ENCODE measurements at places on chromosomes 2 and 18.

GRCh38 chr2:66695226-66695735 is 260.4 kb downstream of the MEIS1 start:
- DNase-seq, result no peak

DNA sequence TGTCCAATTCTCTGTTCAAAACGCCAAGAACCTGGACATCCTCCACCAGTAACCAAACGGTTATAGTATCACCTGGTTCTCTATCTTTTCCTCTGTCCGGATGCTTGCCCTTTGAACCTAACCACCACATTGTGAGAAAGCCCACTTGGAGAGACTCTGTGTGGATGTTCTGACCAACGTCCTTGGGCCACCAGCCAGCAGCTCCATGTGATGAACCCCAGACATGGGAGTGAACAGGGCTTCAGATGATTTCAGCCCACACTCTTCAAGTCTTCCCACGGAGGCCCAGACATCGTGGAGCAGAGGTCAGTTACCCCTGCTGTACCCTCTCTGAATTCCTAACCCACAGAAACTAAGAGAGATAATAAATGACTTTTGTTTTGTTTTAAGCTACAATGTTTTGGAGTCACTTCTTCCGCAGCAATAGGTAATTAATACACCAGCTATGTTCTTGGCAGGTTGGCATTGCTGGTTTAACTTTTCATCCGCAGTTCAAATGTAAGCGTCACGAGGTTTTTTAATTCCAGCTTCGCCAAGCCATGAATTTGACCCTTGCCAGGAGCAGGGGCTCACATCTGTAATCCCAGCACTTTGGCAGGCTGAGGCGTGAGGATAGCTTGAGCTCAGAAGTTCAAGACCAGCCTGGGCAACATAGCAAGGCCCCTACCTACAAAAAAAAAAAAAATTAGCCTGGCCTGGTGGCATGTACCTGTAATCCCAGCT is 36.1 kb upstream of the ZNF532 start:
- no peak for DNase-seq

DNA sequence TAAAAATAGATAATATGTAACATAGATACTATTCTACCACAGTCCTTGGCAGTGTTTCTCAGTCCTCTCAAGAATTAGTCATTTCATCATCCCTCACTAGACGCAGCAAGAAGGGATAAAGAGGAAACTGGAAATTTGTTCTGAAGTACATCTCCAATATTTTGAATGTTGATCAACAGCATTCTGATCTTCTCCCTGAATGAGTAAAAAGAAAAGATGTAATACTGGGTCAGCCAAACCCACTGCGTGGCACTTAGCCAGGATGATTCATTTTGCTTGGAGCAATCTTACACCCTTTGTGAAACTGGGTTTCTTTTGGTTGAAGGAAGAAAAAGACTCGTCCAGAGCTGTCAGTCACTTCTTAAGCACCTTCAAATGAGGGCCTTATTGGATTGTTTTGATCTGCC is 54.1 kb downstream of the TAF1B start:
- DNase-seq, result peak; percentile 66

- no peak for DNase-seq
Measured at GRCh38 chr18:4908328-4908727, 288.7 kb downstream of the AKAIN1 start.
